ENCODE measurements at places on chromosomes 2 and 18. TPM values are rescaled to one million over a fixed set of nuclear protein-coding genes. Genes with fewer than 3 reads are reported as not detected.

DNA sequence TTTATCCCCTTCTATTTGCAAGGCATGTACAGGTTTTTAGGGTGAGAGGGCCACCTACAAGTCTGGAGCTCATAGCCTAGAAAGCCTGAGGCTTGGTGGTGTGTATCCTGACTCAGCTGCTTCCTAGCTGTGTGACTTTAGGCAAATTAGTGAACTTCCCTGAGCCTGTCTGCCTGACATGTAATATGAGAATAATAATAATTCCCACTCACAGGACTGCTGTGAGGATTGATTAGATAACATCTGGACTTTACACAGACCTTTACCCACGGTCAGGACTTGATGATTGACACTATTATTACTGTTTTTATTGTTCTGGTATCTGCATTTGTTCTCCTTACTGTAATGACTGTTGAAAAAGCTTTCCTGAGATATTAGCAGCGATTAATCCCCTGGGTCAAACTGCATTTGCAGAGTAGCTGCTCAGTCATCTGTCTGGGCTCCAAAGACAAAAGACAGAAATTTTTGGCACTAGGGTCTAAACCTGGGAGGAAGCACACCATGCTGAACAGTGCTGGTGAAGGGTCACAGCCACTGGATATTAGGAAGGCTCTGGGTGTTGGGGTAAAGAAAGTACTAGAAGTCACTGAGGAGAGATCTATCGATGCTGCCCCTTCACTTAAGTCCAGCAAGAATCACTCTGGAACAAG, 276.5 kb upstream of the FN1 start:
- peak; percentile 38 for DNase-seq
- no peaks in the 10 kb centered on the region for H3K27me3 ChIP-seq
- H3K27ac ChIP-seq = peak overlapping the region; percentile 76
- H3K4me1 ChIP-seq = peaks cover 50% of the 10 kb centered on the region
- H3K4me3 ChIP-seq = no peak overlapping the region

DNA sequence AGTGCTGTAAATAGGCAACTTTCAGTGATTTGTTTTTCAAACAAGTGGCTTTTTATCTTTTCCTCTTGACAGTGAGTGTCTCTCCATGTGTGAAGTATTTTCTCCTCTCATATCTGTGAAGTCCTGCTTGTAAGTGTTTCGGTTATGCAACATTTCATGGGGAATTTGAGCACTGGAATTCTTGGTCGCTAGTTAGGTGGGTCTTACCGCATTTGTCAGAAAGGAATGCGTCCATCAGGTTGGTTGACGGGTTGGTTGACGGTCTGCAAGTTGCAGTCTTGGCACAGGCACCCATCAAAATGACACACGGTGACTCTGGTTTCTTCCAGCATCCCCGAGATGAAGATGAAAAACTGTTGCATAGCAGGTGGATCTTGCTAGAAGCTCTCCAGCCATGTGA, 109.8 kb downstream of the AGAP1 start:
- no peak overlapping the region for H3K4me3 ChIP-seq
- no peak for DNase-seq
- no peaks in the 10 kb centered on the region for H3K27me3 ChIP-seq
- peaks cover 36% of the 10 kb centered on the region for H3K4me1 ChIP-seq

SIGLEC15 gene
- total RNA-seq = 0.22 TPM

COL5A2 gene
- total RNA-seq = 962 TPM

DNA sequence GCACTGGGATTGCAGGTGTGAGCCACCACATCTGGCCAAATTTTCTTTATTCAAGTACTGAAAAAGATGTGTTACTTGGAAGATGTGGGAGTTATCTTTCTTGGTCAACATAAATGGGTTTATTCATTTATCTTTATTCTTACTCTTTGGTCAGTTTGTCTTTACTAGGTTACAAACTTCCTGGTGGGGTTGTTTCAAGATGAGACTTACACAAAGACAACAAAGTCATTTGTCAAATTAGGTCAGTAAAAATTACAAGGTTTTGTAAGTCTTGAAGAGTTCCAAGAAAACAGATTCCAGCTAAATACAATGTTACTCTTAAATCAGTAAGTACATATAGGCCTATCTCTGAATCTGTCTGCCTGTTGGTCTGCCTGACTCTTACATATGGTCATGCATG, 48.9 kb downstream of the DARS1 start:
- no peaks in the 10 kb centered on the region for H3K4me1 ChIP-seq
- DNase-seq = no peak
- peaks cover 16% of the 10 kb centered on the region for H3K36me3 ChIP-seq
- no peaks in the 10 kb centered on the region for H3K27me3 ChIP-seq
- no peak overlapping the region for H3K4me3 ChIP-seq

SIX3 gene
- total RNA-seq = not detected

- DNase-seq = peak; percentile 17
- H3K27me3 ChIP-seq = no peaks in the 10 kb centered on the region
- H3K36me3 ChIP-seq = peaks cover 18% of the 10 kb centered on the region
- H3K27ac ChIP-seq = peak overlapping the region; percentile 84
Measured at GRCh38 chr2:175930504-175930903, 71.6 kb downstream of the LNPK start.

GRCh38 chr2:69571189-69571588, 72.3 kb downstream of the AAK1 start:
- no peak overlapping the region for H3K27ac ChIP-seq
- no peak overlapping the region for H3K4me3 ChIP-seq
- no peaks in the 10 kb centered on the region for H3K27me3 ChIP-seq
- peaks cover 32% of the 10 kb centered on the region for H3K4me1 ChIP-seq

KIF5C gene
- total RNA-seq = 0.13 TPM

DNA sequence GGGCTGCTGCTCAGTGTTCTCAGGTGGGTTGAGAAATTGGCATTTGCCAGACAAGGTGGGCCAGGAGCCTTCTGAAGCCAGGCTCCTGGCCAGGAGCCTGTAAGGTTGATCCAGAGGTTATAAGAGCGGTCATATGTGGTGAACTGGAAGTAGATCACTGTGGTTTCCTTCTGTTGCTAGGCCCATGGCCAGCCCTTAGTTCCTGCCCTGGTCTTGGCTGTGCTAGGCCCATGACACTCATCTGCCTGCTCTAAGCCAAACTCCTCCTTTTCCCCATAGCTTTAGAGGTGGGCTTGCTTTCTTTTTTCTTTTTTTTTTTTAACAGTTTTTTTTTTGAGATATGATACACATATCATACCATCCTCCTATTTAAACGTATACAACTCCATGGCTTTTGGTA, 5.0 kb upstream of the MGAT5 start:
- H3K27ac ChIP-seq = no peak overlapping the region
- no peak for DNase-seq
- peaks cover 6% of the 10 kb centered on the region for H3K4me1 ChIP-seq
- H3K36me3 ChIP-seq = no peaks in the 10 kb centered on the region
- H3K4me3 ChIP-seq = no peak overlapping the region

- H3K4me1 ChIP-seq = peaks cover 42% of the 10 kb centered on the region
- H3K27ac ChIP-seq = peak overlapping the region; percentile 43
- peak; percentile 59 for DNase-seq
- no peaks in the 10 kb centered on the region for H3K36me3 ChIP-seq
- H3K4me3 ChIP-seq = no peak overlapping the region
- no peaks in the 10 kb centered on the region for H3K27me3 ChIP-seq
Measured at GRCh38 chr2:23549821-23550530, 165.0 kb downstream of the KLHL29 start.

DNA sequence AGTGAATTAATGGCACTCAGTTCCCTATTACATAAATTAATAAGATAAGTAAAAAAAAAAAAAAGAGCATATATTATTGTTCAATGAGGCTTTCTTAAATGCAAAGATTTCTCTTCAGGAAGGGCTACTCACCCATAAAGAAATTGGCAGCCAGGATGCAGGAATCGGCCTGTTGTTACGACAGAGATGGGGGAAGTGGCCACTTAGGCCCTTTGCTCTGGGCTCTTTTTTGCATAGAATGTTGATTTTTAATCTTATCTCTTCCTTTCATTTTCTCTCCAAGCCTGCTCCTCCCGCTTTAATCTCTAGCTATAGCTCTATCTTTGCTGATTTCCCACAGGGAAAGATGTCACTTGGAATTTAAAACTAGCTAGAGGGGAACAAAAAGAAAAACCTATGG, 391.8 kb upstream of the CRIM1 start:
- DNase-seq = peak; percentile 4
- no peak overlapping the region for H3K27ac ChIP-seq
- H3K36me3 ChIP-seq = no peaks in the 10 kb centered on the region
- H3K4me3 ChIP-seq = no peak overlapping the region
- H3K4me1 ChIP-seq = no peaks in the 10 kb centered on the region

- no peaks in the 10 kb centered on the region for H3K36me3 ChIP-seq
- no peaks in the 10 kb centered on the region for H3K4me1 ChIP-seq
- no peak overlapping the region for H3K27ac ChIP-seq
- no peak overlapping the region for H3K4me3 ChIP-seq
- no peak for DNase-seq
Measured at GRCh38 chr2:21519412-21519811, 395.6 kb downstream of the TDRD15 start.

- H3K27me3 ChIP-seq = no peaks in the 10 kb centered on the region
- no peaks in the 10 kb centered on the region for H3K36me3 ChIP-seq
- peak overlapping the region; percentile 62 for H3K4me3 ChIP-seq
Measured at GRCh38 chr2:229445501-229446211, 174.6 kb upstream of the PID1 start.

SLC30A3 gene
- not detected for total RNA-seq

DNA sequence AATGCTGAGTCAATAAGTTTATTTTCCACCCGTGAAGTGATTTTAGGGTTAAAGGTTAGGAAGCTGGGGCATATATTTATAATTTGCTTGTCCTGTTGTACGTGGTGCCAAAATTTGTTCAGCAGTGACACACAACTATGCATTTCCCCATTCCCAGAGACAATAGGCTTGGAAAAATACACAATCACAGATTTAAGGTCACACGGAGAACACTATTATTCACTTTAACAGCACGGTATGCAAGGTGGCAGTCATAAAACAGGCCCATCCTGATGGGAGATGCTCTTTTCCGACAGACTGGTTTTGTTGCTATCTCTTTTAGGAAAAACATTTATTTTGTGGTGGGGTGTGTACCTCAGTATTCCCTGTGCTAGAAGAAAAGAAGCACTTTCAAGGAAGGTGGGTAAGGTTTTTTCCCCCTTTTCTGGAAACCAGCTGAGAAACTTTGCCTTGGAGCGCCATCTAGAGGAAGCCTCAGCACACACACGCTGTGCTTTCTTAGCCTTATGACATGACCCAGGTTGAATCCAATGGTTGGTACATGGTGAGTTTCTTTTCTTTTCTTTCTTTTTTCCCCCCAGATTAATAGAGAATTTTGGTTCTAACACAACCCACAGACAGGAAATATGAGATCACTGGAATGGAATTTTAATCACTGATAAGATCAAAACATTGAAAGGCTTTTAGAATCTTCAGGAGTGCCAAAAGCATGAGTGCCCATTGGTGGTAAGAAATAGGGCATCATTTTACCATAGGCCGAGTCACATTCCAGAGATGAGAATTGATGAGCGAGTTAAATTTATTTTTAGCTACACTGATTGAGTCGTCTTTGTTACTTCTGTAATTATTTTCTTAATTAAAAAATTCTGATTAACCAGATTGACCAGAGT, 332.1 kb downstream of the AGPS start:
- H3K4me3 ChIP-seq = no peak overlapping the region
- no peak overlapping the region for H3K27ac ChIP-seq
- no peaks in the 10 kb centered on the region for H3K4me1 ChIP-seq
- H3K27me3 ChIP-seq = peaks cover 13% of the 10 kb centered on the region
- H3K36me3 ChIP-seq = no peaks in the 10 kb centered on the region

DNA sequence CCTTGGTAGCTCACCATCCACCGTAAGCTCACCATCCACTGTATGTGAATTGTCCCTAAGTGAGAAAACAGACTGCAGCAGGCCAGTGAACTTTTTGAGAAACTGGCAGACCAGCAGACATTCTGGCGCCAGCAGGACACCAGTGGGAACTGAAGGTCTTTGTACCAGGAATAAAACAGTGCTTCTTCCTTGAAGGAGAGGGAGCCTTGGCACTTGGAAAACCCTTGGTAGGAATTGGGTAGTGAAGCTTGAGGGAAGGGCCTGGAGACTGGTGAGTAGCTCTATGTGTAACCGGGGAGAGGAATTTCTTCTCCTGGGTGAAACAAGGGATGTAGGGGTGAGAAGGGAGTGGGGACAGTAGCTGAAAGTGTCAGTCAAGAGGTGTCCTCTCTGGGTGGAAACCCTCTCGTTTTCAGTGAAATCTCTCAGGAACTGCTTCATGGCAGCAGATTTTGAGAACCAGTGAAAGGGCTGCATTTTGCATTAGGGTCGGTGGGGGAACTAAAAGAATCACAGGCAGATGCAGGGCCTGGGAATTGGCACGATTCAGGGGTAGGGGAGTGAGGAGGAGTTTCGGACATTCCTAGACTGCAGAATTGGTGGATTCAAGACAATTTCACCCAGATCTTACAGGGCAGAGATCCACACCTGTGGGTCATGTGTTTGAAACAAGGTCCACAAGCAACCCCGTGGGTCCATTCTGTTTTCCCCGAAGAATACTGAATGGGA, 131.5 kb upstream of the DLX2 start:
- peaks cover 10% of the 10 kb centered on the region for H3K4me1 ChIP-seq
- DNase-seq = no peak
- H3K4me3 ChIP-seq = peak overlapping the region; percentile 73
- H3K36me3 ChIP-seq = no peaks in the 10 kb centered on the region
- H3K27me3 ChIP-seq = peaks cover 25% of the 10 kb centered on the region

All from GM23248 (cell line).